Activated CD8-positive, alpha-beta memory T cell treated with anti-CD3 and anti-CD28 coated beads for 24 hours (primary cell): ENCODE measurements at places on chromosomes 7 and 10.

GRCh38 chr10:10479465-10479864 is 538.2 kb upstream of the CELF2 start:
- DNase-seq, result no peak

DNA sequence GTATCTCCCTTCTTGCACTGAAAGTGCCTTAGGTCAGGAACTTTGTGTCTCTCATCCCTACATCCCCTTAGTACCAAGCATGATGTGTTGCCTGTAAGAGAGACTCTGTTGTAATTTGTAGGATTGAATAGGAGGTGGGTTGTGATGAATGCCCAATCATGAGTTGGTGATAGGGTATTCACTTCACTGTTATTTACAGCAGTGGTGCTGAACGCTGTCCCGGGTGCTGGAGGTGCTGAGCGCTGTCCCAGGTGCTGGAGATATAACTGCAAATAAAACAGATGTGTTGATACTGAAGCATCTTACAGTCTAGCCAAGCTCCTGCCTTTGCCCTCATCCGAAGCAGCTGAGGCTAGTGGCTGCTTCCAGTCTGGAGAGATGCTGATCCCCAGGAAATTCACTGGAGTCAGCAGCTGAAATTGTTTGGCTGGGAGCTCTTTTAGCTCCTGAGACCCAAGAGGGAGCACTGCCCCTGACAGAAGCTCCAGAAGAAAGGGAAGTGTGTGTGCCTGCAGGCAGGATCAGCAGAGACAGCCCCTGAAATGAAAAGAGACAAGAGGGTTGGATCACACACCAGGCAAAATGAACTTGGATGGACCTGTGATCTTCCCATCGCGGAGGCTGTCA is 183.4 kb downstream of the SORCS3 start:
- DNase-seq, result no peak

GRCh38 chr7:22726907-22727713 is at the start of gene IL6:
Gene IL6 (plus strand): TSS chr7:22727200. CDS start chr7:22727263, 63 bp downstream.
- peak; percentile 62 for DNase-seq

GRCh38 chr7:70574970-70575799 is 556.8 kb upstream of the GALNT17 start:
- no peak for DNase-seq

GRCh38 chr10:47362199-47362598 is 14.0 kb downstream of the RBP3 start:
- DNase-seq, result no peak

DNA sequence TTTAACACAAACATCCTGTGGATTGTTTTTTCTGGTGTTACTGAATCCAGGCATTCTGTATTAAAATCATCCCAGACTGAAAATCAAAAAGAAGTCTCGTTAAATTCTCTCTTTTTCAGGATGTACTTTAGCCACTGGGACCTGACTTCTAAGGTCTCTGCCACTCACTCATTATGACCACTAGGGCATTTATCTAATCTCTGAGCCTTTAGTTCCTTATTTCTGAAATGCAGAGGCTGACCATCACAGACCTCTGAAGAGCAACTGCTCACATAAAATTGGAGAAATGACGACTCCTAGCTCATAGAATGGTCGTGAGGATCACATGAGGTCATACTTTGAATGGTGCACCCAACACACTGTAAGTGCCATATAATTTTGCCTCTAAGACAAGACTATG is 63.2 kb downstream of the KCNMA1 start:
- no peak for DNase-seq

GRCh38 chr10:44960482-44961229 is 1.1 kb downstream of the RASSF4 start:
- DNase-seq, result peak; percentile 51

DNA sequence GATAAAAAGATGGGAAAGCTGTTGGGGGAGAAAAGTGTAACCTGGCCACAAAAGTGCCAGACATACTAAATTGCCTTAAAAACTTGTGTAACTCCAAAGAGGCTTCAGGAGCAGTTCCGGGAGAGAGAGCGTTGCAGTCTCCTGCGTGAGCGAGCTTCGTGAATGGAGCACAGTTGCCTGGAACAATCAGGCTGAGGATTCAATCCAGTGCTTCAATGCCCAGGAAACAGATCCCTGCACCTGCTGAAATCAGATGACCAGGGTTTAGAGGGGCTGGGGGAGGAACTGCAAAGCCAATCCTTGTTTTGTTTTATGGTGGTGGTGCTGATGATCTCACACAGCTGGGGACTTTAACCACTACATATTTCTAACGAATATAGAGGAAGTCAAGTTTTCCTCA is 398.3 kb downstream of the DPP6 start:
- DNase-seq, result no peak

- no peak for DNase-seq
Measured at GRCh38 chr7:36811807-36812206, 87.5 kb upstream of the AOAH start.

GRCh38 chr10:8402576-8402975 is 348.1 kb downstream of the GATA3 start:
- no peak for DNase-seq

- DNase-seq, result no peak
Measured at GRCh38 chr7:94333810-94334209, 60.9 kb upstream of the COL1A2 start.

DNA sequence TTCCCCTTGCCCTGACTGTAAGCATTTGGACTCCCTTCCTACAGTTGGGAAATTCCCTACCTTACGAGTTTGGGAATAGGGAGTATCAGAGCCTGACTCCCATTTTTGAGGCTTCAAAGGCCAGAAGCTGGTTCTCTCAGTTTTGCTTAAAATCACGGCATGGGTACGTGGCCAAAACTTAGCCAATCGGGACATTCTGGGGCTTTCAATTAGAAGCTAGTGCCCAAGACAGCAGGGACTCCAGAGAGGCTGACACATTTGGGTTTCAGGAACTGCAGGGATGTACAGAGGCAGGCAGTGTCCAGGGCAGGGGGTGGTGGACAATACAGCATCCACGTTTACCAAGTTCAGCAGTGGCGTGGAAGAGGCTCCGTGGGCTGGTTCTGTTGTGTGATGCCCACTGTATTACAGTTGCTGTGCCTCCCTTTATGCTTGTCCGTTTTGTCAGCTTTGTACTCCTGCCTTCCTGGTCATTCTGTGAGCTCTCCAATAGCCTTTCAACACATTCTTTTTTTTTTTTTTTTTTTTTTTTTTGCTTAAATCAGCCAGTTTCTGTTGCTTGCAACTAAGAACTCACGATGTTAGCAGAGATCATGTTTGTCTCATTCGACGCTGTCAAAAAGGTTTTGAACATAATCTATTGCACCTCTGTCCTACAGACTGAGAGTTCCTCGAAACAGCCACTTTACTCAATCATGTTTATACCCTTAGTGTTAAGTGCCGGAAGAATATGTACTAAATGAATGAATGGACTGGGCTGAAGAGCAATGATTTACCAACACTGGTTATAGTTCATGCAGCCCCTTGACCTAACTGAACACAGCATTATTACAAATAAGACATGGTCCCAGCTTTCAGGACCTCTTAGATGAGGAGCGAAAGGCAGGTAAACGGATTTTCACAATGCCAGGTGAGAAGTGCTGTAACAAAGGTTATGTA is 1.1 kb downstream of the GGCT start:
- no peak for DNase-seq

DNA sequence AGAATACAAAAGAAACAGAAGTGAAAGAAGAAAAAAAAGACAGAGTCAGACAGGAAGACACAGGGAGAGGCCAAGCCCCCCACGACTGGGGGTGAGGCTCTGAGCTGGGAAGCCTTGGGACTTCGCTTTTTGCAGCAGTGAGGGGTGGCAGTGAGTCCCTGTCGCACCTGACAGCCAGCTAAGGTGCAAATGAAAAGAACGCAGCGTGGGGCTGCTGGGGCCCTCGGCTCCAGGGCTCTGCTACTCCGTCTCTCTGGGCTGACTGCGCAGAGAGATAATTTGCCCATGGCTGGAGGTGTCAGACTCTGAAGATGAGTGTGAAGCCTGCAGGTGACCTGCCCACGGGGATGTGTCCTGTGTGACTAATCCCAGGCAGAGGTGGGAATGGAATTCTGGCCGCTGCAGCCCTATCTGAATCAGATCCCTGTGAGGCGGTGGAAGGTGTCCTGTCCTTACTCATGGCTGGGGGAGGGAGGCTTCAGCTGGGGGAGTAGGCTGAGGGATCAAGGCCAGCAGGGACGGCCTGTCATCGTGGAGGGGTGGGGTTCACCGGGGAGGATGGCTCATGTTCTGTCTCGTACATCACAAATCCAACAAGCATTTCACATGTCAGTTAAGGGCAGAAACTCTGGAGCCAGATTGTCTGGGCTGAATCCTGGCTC is 96.4 kb downstream of the SLIT1 start:
- no peak for DNase-seq

DNA sequence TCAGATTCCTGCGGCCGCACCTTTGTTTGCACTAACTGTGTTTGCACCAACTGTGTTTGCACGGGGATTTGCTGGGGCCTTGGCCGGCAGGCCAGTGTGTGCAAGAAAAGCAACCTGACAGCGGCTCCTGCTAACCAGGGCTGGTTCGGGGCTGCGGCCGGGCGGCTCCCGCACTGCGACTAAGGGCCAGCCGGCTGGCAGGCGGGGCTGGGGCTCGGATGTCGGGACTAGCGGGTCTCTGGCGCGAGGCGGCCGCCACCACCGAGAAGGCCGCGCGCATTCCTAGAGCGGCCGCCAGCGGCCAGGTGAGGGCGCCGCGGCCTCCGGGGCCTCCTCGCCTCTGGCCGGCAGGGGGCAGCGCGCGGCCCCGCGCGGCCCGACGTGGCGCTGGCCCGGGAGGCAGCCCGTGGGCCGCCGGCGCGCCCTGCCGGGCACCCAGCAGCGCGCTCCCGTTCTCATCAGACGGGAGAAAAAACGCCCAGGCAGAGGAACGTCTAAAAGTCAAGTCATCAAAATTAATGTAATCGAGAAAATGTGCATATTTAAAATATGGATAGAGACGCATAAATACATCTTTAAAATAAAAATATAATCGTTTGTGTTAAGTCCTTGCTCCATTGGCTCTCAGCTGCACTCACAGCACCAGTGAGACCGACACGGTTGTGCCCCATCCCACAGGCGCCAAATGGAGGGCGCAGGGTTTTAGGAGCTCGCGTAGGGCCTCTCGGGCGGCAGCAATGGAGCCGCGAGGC is 38.5 kb downstream of the ZNF777 start:
- DNase-seq, result peak; percentile 89

DNA sequence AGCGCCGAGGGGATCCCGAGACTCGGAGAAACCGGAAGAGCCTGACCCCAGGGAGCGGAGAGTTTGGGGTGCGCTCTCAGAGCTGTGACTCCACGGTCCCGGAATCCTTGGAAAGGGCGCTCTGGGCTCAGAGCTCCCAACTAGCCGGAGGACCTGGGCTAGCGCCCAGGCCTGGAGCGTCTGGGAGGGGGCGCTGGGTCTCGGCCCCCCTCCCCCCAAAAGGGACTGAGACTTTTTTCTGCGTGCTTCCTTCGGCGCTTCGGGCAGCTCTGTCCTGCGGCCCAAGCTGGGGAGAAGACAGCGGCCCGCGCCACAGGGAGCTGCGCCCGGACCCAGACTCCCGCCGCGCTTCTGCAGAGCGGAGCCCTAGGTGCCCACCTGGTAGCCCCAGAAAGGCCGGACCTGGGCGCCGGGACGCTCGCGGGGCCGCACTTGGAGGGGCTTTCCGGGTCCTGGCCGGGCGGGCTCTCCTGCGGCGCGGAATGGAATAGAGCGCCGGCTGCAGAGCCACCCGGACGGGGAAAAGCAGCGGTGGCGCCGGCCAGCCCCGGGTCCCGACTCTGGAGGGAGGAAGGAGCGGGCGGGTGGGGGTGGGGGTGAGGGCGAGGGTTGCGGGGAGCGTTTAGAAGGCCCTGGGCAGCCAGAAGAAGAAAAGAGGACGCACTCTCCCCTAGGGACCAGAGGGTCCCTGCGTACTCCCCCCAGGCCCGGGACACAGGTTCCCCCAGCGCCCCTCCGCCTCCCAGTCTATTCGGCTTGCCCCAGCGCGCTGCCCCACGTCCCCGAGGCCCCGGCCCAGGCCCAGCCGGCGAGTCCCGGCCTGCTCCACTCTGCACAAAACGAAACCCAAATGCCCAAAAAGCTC is 4.7 kb downstream of the ZNF503 start:
- no peak for DNase-seq

DNA sequence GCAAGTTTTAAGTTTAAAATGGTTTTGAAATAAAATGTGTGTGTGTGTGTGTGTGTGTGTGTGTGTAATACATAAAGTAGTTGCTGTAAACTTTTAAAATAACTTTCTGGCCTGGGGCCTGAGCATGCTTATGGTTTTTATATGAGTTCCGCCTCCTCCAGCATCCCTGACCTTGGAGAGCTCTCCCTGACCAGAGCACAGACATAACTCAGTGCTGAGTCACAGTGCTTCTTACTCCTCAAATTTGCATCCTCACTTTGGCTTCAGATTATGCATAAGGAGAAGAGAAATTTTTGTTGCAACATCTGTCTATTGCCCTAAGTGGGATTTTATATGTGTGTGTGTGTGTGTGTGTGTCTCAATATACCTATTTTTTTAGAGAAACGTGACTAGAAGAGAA is 200.8 kb downstream of the ELMO1 start:
- no peak for DNase-seq

DNA sequence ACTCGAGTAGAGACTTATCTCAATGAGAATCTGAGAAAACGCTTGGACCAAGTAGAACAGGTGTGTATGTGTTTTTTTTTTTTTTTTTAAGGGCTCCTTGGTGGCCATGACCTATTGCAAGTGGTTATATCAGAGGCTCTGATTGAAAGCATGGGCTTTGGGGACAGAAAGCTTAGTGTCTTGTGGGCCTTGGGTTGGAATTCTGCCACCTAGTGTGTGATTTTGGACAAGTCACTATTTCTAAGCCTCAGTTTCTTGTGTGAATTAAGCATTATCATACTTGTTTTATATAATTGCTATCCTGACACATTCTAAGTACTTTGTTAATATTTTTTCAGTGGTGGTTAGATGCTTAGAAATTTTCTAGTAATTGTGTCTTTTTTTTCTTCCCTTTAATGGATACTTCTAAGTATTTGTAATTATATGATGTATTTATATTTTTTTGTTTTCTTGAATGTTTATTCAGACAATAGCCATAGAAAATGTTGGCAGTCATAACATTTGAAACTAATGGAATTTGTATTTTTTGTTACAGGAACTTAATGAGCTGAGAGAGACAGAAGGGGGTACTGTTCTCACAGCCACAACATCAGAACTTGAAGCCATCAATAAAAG is 33.1 kb downstream of the SMC3 start:
- DNase-seq, result no peak

- no peak for DNase-seq
Measured at GRCh38 chr7:69640925-69641594, 42.8 kb downstream of the AUTS2 start.

- DNase-seq, result no peak
Measured at GRCh38 chr7:73509463-73509862, 12.6 kb downstream of the BAZ1B start.

- DNase-seq, result no peak
Measured at GRCh38 chr10:99524050-99524666, 8.6 kb upstream of the NKX2-3 start.

GRCh38 chr7:105250706-105251105 is 138.0 kb downstream of the SRPK2 start:
- no peak for DNase-seq

GRCh38 chr10:75104842-75105241 is 6.6 kb upstream of the SAMD8 start:
- DNase-seq, result no peak

DNA sequence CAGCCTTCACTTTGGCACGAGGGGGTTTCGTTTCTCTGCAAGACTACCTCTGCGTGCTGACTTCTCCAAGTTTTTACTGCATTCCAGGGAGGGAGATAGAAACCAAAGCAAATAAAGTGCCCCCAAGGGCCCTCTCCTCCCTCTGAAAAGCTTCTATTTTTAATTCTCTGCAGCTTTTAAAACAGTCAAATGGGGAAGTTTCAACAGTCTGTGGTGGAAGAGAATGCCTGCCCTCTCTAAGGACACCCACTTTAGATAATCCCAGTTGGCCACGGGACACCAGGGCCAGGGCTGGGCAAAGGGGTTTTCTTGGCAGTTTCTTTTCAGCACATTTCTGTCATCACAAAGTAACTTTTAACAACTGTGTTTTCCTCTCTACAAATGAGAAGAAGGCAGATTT is 386.7 kb upstream of the NPVF start:
- no peak for DNase-seq
